NCI-H774 (cell line): ENCODE measurements at places on chromosomes 1 and 21.

DNA sequence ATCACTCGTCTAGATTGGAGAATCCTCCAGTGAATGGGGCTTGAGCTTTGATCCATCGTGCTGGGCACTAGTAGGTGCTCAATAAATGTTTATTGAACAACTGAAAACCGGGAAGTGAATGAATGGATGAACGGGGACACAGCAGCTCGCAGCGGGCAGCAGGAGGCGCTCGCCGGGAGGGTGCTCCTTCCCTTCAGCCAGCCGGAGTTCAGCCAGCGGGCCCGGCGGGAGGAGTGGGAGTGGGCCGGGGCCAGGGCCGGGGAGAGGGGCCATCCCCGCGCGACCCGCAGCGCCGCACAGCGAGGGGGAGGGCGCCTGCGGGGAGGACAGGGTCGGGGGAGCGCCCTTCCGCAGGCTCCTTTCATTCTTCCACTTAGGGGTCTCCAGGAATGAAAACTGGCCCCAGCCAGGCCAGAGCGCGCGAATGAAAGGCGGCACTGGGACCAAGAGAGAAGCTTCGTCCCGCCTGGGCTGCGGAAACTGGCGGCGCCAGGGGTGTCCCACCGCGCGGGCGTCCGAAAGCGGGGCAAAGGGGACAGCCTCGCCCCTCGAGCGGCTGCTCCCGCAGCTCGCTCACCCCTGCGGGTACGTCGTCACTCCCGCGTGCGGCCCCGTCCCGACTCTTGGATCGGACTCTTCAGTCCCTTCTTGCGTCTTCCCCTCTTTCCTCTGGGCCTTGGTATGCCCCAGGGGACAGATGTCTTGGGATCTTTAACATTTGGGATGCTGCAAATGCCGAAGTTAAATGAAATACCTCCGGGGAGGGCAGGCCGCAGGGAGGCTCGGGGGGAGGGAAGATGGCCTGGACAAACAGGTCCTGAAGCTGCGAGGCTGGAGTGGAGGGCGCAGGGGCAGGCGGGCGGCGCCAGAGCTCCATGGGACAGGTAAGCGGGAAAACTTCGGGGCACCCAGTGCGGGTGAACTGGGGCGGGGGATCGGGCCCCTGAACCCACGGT, 3.6 kb upstream of the INAVA start:
- no peak for DNase-seq

DNA sequence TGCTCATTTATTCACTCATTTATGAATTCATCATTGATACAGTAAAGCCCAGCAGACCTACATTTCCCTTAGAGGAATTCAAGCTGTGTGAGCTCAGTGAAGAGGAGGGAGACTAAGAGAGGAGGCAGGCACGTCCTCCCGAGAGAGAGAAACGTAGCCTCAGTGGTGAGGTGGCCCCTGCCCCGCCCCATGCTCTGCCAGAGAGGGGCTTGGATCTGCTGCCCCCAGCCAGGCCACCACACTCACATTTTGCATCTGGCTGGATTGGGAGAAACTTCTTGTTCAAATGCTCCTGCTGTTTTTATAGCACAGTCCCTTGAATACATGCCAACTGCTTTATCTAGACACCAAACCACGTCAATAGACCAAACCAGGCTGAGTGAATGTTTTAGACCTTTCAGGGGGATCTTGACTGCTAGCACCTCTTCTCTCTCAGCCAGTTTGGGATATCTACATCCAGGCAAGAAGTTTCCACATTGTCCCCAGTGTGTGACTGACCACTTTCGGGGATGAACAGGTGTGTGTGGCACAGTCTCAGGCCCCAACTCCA, 67.7 kb upstream of the AJAP1 start:
- no peak for DNase-seq

GRCh38 chr1:155005076-155006011, 2.7 kb downstream of the ZBTB7B start:
- DNase-seq = no peak

- DNase-seq = no peak
Measured at GRCh38 chr1:214566158-214567104, 15.0 kb upstream of the PTPN14 start.

DNA sequence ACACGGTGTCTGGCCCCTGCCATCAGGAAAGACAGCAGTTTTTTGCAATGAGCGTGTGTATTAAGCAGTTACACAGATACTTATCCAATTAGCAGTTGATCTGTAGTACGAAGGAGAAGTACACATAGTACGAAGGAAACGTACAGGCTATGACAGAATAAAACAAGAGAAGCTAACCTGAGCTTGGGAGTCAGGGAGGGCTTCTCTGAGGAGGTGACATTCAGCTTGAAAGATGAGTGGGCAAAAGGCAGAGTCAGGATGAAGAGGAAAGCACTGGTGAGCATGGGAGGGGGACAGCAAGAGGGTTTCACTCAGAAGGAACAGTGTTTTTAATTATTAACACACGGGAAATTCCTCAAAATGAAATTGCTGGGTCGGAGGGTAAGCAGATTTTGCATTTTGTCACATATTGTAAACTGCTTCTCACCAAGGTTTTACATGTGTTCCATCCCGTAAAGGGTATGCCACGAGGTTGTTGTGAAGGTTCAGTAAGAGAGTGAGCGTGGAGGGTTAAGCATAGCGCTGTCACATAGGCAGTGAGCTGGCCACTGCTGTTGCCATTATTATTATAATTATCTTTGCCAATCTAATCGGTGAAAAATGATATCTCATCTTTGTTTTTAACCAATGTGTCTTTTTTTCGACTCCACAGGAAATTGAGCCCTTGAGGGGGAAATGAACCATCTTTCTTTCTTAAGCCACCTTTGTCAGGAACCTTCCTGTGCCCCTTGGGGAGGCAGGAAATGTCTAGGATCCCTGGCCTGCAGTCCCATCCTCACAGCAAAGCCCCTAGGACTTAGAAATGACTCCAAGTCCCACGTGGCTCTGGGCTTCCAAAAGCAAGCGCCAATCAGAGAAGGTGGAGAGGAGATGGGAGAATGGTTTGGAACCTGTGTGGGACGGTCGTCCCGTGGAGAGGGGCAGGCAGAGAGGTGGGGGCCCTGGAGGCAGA, 47.3 kb upstream of the POU3F1 start:
- DNase-seq = no peak

DNA sequence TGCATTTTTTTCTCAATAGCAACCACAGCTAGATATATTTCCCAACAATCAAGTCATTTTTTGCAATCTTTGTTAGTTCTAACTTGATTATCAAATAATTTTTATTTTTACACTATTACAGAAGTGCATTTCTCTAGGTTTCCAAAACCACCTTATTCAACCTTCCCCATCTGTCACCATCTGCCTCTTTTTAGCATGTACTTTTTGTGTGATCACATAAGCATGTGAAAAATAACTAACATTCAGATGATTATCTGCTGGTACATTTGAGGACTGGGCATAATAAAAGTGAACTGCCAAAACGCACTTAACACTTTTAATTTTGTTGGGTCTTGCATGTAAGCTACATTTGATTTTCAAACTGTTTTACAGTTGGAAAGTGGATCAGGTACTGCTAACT, 291.5 kb downstream of the AKT3 start:
- no peak for DNase-seq

DNA sequence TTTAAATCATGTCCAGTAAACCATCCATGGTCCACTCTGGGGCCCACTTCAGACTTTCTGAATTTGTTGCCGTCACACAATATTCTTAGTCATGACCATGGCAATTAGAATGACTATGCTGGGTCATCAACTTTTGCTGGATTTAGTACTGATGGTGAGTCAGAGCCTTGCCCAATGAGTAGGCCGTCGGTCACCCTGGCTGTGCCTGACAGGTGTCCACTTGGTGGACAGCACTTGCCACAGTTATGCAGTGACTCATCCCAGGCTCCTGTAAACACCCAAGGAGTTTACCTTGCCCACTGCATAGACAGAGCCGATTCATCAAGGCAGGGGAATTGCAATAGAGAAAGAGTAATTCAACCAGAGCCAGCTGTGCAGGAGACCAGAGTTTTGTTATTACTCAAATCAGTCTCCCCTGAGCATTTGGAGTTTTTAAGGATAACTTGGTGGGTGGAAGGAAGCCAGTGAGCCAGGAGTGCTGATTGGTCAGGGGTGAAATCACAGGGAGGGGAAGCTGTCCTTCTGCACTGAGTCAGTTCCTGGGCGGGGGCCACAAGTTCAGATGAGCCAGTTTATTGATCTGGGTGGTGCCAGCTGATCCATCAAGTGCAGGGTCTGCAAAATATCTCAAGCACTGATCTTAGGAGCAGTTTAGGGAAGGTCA, 333.8 kb downstream of the PTPRU start:
- DNase-seq = no peak

GRCh38 chr1:232678185-232678886, 48.4 kb upstream of the SIPA1L2 start:
- DNase-seq = peak; percentile 98

DNA sequence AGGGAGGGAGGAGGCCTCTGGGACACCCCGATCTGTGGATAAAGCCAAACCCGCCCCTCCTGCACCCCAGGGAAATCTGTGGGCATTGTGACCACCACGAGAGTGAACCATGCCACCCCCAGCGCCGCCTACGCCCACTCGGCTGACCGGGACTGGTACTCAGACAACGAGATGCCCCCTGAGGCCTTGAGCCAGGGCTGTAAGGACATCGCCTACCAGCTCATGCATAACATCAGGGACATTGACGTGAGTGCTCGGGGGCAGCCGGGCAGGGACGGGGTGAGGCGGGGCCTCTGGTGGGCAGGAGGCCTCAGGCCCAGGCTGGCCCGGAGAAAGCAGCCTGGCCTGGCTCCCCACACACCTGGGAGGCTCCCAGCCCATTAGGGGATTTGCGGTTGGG, 54.7 kb downstream of the ALPL start:
- DNase-seq = no peak

GRCh38 chr1:154974808-154975408, 427 bp downstream of the CKS1B start:
- DNase-seq = peak; percentile 94

DNA sequence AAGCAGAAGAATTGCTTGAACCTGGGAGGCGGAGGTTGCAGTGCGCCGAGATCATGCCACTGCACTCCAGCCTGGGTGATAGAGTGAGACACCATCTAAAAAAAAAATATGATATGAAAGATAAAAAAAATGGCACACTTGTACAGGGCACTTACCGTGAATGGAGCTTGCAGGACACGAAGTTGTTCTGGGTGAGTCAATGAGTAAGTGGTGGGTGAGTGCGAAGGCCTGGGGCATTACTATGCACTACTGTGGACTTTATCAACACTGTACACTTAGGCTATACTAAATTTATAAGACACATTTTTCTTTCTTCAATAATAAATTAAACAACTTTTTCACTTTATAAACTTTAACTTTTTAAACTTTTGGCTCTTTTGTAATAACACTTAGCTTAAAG, 37.0 kb downstream of the TNFRSF8 start:
- DNase-seq = no peak

GRCh38 chr1:172638249-172638648, 20.7 kb upstream of the FASLG start:
- DNase-seq = no peak

- no peak for DNase-seq
Measured at GRCh38 chr1:173276922-173277800, 70.0 kb upstream of the TNFSF4 start.

DNA sequence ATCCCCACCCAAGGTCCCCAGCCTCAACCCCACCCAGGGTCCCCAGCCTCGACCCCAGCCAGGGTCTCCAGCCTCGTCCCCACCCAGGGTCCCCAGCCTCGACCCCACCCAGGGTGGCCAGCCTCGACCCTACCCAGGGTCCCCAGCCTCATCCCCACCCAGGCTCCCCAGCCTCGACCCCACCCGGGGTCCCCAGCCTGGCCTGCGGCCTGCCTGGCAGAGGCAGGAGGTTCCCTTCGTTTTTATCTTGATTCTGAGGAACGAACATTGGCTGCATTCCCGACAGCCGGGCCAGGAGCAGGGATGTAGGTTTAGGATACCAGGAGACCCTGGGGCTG, 3.4 kb upstream of the PDE9A start:
- no peak for DNase-seq

DNA sequence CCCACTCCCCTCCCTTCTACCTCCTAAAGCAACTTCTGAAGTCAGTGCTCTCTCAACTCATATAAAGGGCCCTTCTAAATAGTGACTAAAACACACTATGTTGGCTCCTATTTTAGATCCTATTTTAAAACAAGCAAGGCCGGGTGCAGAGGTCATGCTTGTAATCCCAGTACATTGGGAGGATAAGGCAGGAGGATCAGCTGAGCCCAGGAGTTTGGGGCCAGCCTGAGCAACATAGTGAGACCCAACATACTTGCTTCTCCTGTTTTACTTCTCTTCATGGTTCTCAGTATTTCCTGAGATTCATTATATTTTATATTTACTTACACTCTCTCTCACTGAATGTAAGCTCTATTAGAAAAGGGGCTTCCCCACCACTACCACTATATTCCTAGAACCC, 42.5 kb downstream of the LUZP1 start:
- DNase-seq = no peak

DNA sequence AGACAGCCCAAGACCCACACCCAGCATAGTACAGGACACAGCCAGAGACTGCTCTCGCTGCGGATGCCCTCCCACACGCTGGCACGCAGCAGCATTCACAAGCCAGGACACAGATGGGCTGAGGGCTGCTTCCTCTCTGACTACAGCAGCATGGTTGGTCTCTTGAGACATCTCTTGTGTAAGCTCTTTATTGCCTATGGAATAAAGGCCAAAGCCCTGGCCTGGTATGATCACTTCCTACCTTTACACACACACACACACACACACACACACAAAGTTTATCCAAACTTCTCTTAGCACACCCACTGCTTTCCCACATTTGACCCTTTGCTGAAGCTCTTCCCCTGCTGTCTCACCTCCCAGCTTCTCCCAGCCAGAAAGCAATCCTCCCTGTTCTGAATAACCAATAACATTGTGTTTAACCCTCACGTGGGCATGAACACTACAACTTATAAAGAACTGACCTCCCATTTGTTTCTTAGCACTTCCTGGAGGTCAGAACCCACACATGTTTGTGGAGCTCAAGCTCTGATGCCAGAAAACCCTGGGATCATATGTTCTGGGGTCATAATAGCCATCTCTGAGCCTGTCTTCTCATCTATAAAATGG, 1.2 kb upstream of the LUZP1 start:
- DNase-seq = no peak

- peak; percentile 2 for DNase-seq
Measured at GRCh38 chr1:184974056-184974836, at the start of gene NIBAN1. Gene NIBAN1, minus strand, starts transcription at chr1:184974508. Its CDS starts 152 bp downstream, at chr1:184974356.

DNA sequence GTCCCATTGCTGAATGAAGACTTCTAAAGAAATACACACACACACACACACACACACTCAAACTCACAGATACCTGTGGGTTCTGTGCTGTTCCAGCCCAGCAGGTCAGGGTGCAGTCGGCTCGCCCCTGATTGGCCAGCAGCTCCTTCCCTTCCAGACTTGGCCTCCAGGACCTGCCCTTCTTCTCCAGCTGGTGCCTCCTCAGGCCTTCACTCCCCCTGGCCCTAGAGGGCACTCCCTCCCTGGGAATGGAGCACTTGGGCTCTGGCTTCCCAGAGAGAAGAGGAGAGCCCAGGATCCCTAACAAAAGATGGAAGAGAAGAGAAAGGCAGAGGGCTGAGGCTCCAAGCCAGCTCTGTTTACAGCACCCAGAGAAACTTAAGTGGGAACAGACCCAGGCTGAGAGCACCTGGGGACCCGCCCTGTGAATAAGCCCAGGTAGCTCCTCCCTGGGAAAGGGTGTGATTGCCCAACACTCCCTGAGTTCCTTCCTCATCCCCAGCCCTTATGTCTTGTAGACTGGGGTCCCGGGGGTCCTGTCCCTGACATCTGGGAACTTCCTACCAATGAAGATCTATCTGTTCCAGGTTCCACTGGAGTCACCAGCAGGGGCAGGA, at the start of gene PGLYRP3:
TSS of gene PGLYRP3 (minus strand) at position 383 of the 617 bp plus-strand sequence. CDS start 2,287 bp downstream, outside the sequence.
- DNase-seq = no peak
